Activated CD8-positive, alpha-beta T cell treated with anti-CD3 and anti-CD28 coated beads for 36 hours (primary cell): ENCODE measurements at places on chromosomes 1 and 21. TPM values are rescaled to one million over a fixed set of nuclear protein-coding genes. Genes with fewer than 3 reads are reported as not detected.

CD244 gene
- total RNA-seq = 1.4 TPM

DNA sequence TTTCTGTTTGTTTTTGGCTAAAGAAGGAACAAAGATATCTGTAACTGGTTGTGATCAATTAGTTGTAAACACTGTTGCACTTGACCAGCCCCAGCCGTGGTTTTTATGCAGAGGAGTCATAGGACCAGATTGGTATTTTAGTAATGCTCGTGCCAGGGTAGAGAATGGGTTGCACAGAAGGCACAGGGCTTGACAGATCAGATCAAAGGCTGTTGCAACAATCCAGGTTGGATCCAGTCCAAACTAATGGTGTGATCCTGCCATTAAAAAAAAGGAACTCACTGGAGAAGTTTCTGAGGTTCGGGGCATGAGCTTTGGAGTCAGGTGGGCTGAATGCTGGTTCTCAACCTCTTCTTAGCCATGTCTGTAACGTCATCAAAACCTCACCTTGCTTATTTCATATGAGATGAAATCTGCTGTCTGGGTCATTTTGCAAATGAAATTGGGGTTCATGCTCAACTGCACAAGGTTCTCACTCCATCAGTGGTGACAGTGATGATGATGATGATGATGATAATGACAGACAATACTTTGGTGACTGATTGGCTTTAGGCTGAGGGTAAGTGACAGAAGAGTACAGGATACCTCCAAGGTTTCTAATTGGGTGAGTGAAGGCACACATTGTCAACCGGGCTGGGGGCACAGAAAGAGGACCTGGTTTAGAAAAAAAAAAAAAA lies 43.1 kb downstream of the ZNF281 start:
- DNase-seq = no peak
- H3K4me3 ChIP-seq = no peak overlapping the region
- no peak overlapping the region for H3K27ac ChIP-seq
- H3K4me1 ChIP-seq = no peaks in the 10 kb centered on the region
- no peaks in the 10 kb centered on the region for H3K27me3 ChIP-seq
- H3K36me3 ChIP-seq = peaks cover 2% of the 10 kb centered on the region

GRCh38 chr21:40752125-40752524 lies 94.8 kb downstream of the DSCAM start:
- no peaks in the 10 kb centered on the region for H3K36me3 ChIP-seq
- no peak overlapping the region for H3K4me3 ChIP-seq
- H3K27me3 ChIP-seq = peaks cover 4% of the 10 kb centered on the region
- H3K27ac ChIP-seq = no peak overlapping the region
- H3K4me1 ChIP-seq = no peaks in the 10 kb centered on the region

DNA sequence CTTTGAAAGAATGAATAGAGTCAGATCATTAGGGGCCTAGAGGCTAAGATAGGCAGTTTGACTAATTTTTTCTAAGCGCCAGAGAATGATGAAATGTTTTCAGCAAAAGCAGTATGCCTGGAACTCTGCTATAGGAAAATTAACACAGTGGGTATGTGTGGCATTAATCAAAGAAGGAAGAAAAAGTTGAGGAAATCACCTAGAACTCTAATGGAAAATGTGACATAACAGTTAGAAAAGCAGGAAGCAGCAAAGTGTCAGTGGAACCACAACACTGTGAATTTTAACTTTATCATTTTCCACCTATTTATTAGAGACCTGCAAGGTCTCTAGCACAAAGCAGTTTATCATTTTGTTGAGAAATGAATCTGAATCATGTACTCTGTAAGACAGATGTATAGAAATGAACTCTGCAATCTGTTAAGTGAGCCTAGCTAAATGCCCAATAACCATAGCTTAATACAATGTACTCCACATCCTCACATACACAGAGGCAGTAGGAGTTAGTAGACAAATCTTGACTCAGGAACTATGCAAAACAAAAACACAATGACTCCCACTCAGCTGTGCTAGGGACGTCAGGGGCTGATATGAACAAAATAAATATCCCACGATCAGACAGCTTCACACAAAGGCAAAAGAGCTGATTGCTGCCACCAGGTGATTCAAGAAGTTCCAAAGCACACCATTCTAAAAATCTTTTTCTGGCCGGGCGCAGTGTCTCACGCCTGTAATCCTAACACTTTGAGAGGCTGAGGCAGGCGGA lies 500.7 kb upstream of the NFIA start:
- no peak for DNase-seq
- no peaks in the 10 kb centered on the region for H3K27me3 ChIP-seq
- H3K36me3 ChIP-seq = no peaks in the 10 kb centered on the region
